Panc1 (cell line): ENCODE measurements at places on chromosomes 5 and 9.

DNA sequence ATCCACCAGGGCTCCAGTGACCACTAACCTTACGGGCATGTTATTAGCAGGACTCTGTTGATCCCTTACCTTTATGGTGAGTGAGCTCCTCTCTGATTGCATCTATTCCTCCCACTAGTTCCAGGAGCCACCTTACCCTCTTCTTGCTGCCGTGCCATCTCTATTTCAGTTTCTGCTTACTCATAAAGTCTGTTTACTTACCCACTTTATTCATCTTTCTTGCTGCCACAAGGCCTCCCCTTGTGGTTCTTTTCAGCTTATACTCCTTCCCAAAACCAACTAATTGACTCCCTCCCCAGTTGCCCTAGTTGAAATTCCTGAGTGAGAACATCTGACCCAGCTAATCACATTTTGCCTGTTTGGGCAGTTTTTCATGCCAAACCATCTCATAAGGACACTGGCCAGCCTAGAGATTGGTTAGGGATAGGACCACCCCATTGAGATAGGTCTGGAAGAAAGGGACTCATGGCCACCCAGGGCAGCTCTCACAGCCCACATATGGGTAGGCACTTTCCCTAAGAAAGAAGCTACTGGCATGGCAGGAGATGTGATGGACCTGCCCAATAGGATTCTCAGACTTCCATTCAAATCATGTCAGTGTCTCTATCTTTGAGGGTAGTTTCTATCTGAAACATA is 412.7 kb downstream of the EFNA5 start:
- DNase-seq = no peak

DNA sequence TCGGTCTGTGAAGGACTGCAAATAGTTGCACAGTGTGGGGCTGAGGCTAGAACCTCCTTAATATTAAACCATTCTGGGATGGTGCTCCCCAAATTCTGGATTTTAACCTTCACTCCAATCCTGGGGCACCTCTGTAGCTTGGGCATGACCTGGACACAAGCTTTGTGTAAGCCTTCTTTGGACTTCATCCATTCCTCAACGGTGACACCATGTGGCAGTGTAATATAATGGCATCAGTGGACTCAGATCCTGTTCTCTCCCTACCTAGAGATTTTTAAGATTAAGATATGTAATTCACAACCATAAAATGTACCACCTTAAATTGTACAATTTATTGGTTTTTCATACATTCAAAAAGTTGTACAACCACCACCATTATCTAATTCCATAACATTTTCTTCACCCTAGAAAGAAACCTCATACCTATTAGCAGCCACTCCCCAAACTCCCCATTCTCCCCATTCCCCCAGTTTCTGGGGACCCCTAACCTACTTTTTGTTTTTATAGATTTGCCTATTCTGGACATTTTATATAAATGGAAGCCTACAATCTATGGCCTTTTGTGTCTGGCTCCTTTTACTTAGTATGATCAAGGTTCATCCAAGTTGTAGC is 4.8 kb upstream of the PLGRKT start:
- DNase-seq = no peak

DNA sequence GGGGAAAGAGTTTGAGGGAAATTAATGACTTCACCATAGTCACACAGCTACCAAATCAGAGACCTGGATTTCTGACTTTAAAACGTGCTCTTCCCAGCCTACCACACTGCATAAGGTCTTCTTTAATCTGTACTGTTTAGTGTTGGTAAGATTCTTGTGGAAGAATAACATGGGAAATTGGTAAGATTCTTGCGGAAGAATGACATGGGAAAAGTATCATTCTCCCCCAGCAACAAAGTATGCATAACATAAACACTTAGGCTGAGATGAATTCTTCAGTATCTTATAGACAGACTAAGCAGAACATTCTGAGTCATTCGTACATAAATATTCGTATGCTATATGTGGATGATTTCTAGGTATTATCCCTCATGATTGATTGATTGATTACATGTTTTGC is 170.4 kb downstream of the FOCAD start:
- DNase-seq = no peak

GRCh38 chr5:173875189-173875588 is 13.0 kb upstream of the CPEB4 start:
- DNase-seq = no peak

- DNase-seq = no peak
Observed at GRCh38 chr5:117682416-117682815, 1107.8 kb upstream of the SEMA6A start.

DNA sequence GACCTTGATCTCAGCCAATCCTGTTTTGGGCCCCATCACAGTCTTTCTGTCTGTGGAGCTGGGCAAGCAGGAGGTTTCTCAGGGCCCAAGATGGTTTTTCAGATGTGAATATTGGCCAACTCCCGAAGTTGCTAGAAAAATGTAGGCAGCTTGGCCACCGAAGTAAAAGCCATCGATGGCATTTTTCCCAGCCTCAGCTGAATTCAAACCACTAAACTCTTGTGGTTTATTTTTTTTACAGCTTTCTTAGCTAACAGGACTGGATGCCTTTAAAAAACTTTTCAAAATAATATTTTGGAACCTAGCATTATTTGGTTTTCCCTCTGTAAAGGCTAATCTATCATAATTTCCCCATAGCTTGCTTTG is 102.5 kb upstream of the ERCC6L2 start:
- no peak for DNase-seq

DNA sequence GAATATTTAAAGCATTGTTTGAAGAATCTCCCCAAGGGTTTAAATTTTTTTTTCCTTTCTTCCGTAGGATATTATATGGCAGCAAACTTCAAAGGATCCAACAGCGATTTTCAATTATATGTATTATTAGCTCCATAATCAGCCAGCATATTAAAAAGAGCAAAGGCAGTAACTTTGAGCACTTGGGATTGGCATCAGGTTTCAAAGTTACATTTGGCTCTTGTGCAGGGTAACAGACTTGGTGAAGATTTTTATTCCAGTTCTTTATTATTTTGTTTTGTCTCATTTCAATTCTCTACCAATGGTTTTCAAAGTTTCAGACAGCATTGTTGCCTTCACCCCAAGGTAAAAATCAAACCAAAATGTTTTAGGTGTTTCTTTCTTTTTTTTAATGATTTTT is 116.7 kb upstream of the ZNF366 start:
- DNase-seq = no peak

- DNase-seq = no peak
Observed at GRCh38 chr9:94861589-94862272, 135.2 kb downstream of the AOPEP start.

GRCh38 chr9:127585161-127585819 is 26.8 kb upstream of the STXBP1 start:
- DNase-seq = no peak

- no peak for DNase-seq
Observed at GRCh38 chr9:90871327-90871935, 69.8 kb downstream of the SYK start.

- DNase-seq = no peak
Observed at GRCh38 chr9:14902561-14902960, 7.7 kb downstream of the FREM1 start.

GRCh38 chr9:134195558-134195957 is 31.2 kb upstream of the RNU6ATAC start:
- no peak for DNase-seq

DNA sequence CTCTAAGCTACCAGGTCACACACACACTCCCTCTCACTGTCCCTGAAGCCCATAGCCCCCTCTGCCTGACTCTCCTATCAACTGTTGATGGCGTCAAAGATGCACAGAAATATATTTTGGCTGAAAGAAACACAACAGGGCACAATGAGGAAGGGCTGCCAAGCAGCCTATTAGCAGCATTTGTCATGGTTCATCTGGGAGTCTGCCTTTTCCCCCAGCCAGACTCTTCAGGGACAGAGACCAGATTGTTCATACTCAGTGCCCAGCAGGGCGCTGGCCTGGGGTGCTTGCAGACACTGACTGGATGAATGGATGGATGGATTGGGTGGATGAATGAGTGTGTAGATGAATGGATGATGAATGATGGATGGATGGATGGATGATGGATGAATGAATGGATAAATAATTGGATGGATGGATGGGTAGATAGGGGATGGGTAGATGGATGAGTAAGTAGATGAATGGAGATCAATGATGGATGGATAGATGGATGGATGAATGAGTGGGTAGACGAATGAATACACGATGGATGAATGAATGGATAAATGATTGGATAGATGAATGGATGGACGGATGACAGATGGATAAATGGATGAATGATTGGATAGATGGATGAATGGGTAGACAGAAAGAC is 90.5 kb downstream of the ADAMTS2 start:
- DNase-seq = no peak

DNA sequence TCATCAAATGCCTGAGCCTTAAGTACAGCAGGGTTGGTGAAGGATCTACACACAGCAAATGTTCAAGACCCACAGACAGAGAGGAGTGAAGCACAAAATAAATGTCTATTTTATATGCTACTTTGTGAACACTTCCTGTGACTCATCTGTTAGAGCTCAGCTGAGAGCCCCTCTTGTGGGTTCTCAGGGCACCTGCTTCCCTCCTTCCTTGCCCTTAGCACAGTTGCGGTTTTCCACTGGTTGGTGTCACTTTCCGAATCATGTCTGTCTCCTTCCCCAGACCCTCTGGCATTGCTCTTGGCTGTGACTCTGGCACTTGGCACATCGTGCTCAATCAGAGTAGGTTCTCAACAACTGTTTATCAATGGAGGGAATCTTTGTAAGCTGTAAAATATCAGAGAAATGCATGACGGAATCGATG is 128.5 kb upstream of the STC2 start:
- DNase-seq = no peak

- no peak for DNase-seq
Observed at GRCh38 chr9:128361296-128361985, 9.7 kb upstream of the URM1 start.

DNA sequence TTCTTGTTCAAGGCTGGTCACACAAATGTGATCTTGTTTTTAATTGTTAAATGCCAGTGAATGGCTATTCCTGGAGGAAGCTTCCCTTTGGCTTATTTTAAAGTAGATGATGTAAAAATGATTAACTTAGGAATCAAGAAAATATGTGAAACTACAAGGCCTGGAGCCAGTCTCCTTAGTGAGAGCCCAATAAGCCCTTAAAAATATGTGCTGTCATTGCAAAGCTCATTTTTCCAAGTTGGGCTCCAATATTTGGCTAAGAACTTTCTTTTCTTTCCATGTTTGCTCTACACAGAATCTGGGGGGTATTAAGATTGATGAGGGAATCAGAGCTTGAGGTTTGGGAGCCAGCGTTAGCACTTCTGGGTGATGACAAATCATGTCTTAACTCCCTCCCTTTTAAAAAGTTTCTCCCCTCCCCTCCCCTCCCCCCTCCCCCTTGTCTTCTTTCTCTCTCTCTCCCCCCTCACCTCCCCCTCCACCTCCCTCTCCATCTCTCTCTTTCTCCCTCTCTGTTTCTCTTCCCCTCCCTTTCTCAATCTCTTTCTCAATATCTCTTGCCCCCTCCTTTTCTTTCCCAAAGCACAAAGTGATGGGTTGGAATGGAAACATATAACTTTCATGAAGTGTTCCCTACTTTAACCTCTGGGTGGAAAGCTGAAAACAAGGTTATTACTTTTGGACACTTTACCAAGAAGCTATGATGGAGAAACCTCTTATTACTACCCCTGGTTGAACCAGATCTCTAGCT is 86.0 kb downstream of the FBXL7 start:
- DNase-seq = no peak

- DNase-seq = no peak
Observed at GRCh38 chr9:98654247-98654646, 54.5 kb downstream of the GABBR2 start.

DNA sequence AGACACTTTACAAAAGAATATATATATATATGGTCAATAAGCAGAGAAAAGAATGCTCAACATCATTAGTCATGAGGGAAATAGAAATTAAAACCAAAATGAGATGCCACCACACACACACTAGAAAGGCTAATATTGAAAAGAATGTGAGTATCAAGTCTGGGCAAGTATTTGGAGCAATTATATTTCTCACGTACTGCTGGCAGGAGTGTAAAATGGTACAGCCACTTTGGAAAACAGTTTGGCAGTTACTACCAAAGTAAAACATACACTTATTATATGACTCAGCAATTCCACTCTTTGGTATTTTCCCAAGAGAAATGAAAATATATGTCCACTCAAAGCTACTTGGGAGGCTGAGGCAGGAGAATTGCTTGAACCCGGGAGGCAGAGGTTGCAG is 29.8 kb downstream of the NEUROG1 start:
- no peak for DNase-seq

GRCh38 chr5:171351536-171352073 is 36.0 kb upstream of the NPM1 start:
- no peak for DNase-seq

DNA sequence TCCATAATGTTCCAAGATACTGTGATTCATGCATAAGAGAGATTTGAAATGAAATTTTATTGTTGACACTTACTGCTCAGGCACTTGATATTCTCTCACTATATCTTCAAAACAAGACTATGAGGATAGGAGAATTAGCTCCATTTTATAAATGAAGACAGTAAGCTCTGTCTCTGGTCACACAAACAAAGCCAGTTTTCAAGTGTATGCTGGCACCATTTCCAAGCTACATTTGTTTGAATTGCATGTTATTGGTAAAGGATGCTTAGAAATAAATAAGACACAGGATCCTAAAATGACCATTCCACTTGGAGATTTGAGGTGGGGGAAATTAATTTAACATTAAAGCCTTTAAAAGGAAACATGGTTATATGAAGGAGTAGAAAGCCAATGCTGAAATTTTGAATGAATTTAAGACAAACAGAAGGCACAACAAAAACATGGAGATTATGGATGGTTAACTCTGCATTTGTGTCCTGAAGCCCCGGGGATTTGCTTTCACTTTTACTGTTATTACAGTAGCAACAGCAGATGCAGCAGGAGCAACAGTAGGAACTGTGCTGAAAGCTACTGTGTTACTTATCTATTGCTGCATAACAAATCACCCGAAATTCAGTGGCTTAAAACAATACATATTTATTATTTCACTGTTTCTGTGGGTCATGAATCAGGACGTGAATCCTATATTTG is 79.7 kb upstream of the ASTN2 start:
- no peak for DNase-seq
